ENCODE measurements at places on chromosomes 1 and 21. TPM values are rescaled to one million over a fixed set of nuclear protein-coding genes. Genes with fewer than 3 reads are reported as not detected.

The TAL1 gene
- polyA plus RNA-seq: 1.4 TPM

The CLCA4 gene
- polyA plus RNA-seq: 168 TPM

The PLA2G5 gene
- 5.4 TPM for polyA plus RNA-seq

The PDC gene
- not detected for polyA plus RNA-seq

- H3K27me3 ChIP-seq: no peaks in the 10 kb centered on the region
- no peak overlapping the region for H3K4me3 ChIP-seq
- H3K27ac ChIP-seq: no peak overlapping the region
- DNase-seq: no peak
Measured at GRCh38 chr1:199113265-199113869, 474.5 kb downstream of the PTPRC start.

- H3K27me3 ChIP-seq: peaks cover 50% of the 10 kb centered on the region
- no peaks in the 10 kb centered on the region for H3K36me3 ChIP-seq
- no peak overlapping the region for H3K27ac ChIP-seq
Measured at GRCh38 chr1:2431518-2431917, 19.2 kb upstream of the PEX10 start.

DNA sequence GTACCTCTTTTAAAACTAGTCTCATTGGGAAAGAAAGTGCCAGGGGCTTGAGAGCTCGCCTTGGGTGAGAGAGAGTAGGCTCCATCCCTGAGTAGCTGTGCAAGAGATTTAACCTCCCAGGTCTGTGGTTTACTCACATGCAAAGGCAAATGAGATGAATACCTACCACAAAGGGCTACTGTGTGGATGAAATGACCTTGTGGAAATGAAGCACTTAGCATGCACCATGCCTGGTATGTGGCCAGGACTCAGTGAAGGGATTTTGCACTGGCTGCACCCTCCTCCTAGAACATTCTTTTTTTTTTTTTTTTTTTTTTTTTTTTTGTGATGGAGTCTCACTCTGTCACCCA, 120.3 kb downstream of the PROX1 start:
- H3K36me3 ChIP-seq: no peaks in the 10 kb centered on the region
- no peaks in the 10 kb centered on the region for H3K27me3 ChIP-seq
- peaks cover 8% of the 10 kb centered on the region for H3K4me1 ChIP-seq
- H3K27ac ChIP-seq: no peak overlapping the region
- DNase-seq: no peak

DNA sequence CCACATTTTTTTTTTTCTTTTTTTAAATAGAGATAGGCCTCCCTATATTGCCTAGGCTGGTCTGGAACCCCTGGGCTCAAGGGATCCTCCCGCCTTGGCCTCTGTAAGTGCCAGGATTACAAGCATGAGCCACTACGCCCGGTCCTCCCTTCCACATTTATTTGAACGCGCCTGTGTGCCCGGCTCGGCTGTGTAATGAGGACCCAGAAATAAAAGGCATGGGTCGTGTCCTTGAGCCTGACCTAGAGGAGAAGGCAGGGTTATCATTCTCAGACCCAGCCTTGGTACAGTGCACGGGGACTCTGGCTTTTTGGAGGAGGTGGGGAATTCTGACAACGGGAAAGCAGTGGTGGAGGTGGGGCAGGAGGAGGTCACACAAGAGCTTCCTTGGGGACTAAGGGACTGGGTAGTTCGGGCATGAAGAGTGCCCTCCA, 841 bp downstream of the CENPF start:
- peaks cover 10% of the 10 kb centered on the region for H3K4me1 ChIP-seq
- no peak for DNase-seq
- H3K4me3 ChIP-seq: no peak overlapping the region
- H3K36me3 ChIP-seq: no peaks in the 10 kb centered on the region

- peak; percentile 88 for DNase-seq
- no peaks in the 10 kb centered on the region for H3K36me3 ChIP-seq
- no peaks in the 10 kb centered on the region for H3K27me3 ChIP-seq
- H3K27ac ChIP-seq: peak overlapping the region; percentile 31
Measured at GRCh38 chr1:61318319-61319125, 236.2 kb downstream of the NFIA start.

GRCh38 chr1:185824106-185824505, 89.9 kb downstream of the HMCN1 start:
- no peaks in the 10 kb centered on the region for H3K4me1 ChIP-seq
- DNase-seq: no peak
- no peaks in the 10 kb centered on the region for H3K36me3 ChIP-seq

DNA sequence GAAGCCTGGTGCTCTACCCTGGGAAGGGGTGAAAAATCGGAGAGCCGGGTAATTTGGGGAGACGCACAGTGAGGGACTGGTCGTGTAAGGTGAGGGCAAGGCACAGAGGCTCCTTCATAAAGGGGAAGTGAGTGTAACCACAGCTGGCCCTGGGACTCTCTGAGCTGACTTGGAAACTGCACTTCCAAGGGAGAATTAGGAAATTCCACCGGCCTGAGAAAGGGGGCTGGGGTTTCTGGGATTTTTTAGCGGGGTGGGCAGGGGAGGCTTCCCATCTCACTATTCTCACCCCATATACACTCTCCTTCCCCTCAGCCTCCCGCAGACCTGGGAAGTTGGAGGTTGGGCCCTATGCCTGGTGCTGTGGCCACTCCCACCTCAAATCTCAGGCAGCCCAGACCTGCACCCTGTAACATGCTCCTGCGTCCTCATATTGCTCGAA, 88.3 kb upstream of the IPO9 start:
- peak overlapping the region; percentile 62 for H3K4me3 ChIP-seq
- H3K27ac ChIP-seq: peak overlapping the region; percentile 61
- no peaks in the 10 kb centered on the region for H3K36me3 ChIP-seq
- H3K4me1 ChIP-seq: no peaks in the 10 kb centered on the region
- DNase-seq: peak; percentile 79
- H3K27me3 ChIP-seq: no peaks in the 10 kb centered on the region

DNA sequence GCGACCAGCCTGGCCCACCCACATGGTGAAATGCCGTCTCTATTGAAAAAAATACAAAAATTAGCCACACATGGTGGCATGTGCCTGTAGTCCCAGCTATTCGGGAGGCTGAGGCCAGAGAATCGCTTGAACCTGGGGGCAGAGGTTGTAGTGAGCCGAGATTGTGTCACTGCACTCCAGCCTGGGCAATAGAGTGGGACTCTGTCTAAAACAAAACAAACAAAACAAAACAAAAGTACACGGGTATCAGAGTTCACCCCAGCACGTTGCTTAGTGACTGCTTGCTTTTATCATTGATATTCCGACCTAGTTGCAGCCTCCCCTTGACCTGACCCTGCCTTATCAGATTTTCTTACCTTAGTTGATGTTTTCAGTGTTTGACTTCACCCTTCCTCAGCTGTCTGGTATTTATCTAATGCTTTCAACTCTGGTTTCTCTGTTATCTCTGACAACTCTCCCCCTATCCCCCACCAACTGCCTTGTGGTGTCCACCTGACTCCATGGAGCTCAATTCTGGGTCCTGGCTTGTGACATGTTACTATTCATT, 5.1 kb downstream of the TLCD4 start:
- peaks cover 8% of the 10 kb centered on the region for H3K4me1 ChIP-seq
- no peaks in the 10 kb centered on the region for H3K36me3 ChIP-seq
- no peaks in the 10 kb centered on the region for H3K27me3 ChIP-seq
- no peak for DNase-seq
- H3K27ac ChIP-seq: no peak overlapping the region

- no peak for DNase-seq
- H3K4me3 ChIP-seq: no peak overlapping the region
- H3K27me3 ChIP-seq: no peaks in the 10 kb centered on the region
- H3K36me3 ChIP-seq: no peaks in the 10 kb centered on the region
Measured at GRCh38 chr1:90579212-90579802, 137.8 kb downstream of the BARHL2 start.

DNA sequence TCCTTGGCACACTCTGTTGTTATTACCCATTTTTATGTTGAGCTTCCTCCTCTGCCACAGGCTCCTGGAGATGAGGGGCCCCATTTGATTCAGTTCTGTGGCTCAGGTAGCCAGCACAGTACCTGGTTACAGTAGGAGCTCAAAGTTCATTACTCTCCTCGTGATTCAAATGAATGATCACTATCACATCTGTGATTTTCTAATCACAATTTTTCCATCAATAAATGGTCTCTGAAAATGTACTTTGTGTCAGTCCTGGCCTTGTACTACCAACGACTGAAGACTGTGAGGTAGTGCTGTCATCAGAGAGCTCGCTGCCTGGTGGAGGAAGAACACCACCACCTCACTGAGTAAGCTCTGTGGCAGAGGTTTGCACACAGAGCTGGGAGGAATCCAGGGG, 106.8 kb upstream of the JUN start:
- peaks cover 11% of the 10 kb centered on the region for H3K4me1 ChIP-seq
- H3K36me3 ChIP-seq: no peaks in the 10 kb centered on the region
- no peak overlapping the region for H3K27ac ChIP-seq
- H3K4me3 ChIP-seq: no peak overlapping the region
- H3K27me3 ChIP-seq: no peaks in the 10 kb centered on the region

DNA sequence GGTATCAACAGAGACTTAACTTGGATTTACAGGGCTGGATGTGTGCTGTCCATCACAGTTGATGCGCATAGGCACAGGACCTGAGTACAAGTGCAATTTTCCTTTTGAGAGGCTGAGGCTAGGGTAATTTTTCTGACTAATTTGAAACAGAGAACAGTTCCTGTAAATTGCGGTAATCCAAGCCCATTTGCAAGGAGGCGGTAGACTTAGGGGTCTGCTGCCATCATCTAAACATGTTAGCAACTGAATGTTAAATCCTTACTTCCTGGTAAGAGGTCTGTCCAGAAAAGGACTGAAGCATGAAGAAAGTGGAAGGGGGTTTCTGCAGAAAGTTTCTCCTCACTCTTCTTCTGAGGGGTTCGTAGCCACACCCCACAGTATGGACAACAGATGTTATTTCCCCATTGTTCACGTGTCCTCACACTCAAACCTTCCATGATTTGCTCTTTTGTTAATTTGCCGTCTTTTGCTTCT, 23.7 kb upstream of the C1orf198 start:
- H3K4me3 ChIP-seq: no peak overlapping the region
- no peaks in the 10 kb centered on the region for H3K36me3 ChIP-seq
- no peaks in the 10 kb centered on the region for H3K27me3 ChIP-seq
- no peaks in the 10 kb centered on the region for H3K4me1 ChIP-seq
